ENCODE measurements at places on chromosomes 13 and 19.

DNA sequence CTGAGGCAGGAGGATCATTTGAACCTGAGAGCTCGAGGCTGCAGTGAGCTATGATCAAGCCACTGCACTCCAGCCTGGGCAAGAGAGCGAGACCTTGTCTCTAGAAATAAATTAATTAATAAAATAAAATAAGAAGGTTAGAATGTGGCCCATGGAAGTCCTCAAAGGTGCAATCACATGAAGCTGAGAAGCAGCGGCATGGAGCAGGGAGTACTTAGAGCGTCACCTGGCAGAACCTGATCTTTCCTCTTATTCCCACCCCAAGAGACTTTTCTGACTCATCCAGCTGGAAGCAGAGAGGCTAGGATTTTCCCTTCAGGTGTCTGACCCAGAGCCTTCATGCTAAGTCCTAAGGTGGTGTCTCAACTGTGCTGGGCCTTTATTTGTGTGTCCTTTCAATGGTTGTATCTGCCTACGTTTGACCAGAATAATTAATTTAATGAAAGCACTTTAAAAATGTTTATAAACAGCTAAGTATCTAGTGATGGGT is 8.9 kb upstream of the MRPS31 start:
- DNase-seq: no peak

DNA sequence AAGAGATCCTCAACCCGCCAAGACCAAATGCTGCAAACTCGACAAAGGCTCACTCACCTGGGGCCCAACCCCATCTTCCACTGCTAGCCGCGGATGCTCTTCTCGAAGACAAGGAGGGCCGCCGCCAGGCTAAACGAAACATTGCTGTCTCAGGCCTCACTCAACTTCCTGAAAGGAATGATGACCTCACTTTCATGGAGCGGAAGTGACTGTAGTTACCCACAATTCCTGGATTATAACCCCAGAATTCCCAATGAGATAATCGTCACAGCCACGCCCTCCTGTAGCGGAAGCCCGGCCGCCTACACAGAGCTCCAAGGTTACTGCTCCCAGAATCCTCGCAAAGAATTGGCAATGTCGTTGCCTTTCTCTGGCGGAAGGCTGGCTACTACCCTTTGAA is 10.5 kb upstream of the ZNF112 start:
- no peak for DNase-seq

DNA sequence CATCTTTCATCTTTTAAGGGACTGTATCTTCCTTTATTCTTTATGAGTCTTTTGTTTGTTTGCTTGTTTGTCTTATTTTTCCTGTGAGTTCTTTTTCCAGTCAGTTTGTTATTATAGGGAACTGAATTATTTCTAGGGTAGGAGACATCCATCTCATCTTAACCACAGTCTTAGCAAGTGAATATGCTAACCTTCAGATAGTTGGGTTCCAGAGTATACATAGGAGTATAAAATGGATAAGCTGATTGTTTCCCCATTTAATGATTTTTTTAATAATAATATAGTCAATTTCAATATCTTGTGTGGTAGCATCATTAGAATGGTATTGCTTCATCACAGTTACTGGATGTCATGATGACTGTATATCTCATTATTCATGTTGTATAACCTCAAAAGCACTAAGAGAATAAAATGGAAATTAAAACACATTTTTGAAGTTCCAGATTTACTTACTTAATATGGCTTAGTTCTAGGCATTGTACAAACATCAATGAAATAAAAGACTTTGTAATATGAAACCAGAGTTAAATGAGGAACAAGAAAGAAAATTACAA is 33.0 kb downstream of the GPC6 start:
- no peak for DNase-seq

- DNase-seq: no peak
These were observed 7.3 kb upstream of the MEDAG start for GRCh38 chr13:30898678-30899241.

GRCh38 chr13:88014527-88014926 is 343.4 kb downstream of the SLITRK5 start:
- DNase-seq: no peak

- DNase-seq: no peak
These were observed 428.5 kb downstream of the SPRY2 start for GRCh38 chr13:79912403-79912802.

DNA sequence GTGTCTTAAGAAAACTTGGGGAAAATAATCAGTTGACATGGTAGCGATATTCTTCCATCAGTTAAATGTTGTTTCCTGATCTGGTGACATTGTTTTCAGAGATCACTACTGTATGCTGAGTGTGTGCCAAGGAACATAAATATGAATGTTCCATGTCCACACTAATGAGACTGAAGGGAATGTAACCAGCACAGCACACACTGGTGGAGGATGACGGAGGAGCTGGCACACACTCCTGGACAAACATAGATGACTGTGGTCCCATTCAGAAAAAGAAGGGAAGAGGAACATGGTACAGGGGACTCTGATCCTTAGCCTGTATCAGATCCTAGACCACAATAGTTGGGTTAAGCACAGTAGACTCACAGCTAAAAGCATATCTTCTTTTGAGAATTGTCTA is 574.8 kb downstream of the MYO16 start:
- DNase-seq: no peak

DNA sequence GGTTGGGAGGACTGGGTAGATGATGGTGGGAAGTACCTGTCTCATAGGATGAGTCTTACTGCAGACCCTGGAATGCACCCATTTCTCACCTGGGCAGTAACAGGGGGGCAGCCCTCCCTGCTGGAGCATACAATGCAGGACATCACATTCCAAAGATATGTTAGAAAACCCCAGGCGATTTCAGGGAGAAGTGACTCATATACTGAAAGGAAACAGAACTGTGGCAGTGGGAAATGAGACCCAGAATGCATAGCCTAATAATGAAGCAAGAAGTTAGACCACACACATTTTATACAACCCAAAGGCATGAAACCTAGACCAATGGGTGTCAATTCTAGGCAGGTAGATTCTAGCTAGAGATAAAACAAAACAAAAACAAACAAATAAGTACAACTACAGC is 402.7 kb downstream of the IRS2 start:
- DNase-seq: no peak

DNA sequence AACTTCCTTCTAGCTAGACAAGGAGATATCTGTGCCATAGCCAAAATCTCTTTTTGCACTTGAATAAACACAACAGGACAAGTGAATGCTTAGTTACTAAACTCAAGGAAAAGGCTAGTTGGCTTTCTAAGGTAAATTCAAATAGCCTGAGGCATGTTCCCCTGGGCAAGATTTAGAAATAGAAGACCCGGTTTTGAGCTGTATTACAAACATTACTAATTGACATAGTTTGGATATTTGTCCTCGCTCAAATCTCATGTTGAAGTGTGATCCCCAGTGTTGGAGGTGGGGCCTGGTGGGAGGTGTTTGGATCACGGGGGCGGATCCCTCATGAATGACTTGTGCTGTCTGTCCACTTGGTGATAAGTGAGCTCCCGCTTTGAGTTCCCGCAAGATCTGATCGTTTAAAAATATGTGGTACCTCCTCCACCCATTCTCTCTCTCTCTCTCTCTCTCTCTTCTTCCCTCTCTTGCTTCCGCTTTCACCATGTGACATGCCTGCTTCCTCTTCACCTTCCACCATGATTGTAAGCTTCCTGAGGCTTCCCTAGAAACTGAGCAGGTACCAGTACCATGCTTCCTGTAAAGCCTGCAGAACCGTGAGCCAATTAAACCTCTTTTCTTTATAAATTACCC is 3.9 kb upstream of the KBTBD6 start:
- DNase-seq: no peak

DNA sequence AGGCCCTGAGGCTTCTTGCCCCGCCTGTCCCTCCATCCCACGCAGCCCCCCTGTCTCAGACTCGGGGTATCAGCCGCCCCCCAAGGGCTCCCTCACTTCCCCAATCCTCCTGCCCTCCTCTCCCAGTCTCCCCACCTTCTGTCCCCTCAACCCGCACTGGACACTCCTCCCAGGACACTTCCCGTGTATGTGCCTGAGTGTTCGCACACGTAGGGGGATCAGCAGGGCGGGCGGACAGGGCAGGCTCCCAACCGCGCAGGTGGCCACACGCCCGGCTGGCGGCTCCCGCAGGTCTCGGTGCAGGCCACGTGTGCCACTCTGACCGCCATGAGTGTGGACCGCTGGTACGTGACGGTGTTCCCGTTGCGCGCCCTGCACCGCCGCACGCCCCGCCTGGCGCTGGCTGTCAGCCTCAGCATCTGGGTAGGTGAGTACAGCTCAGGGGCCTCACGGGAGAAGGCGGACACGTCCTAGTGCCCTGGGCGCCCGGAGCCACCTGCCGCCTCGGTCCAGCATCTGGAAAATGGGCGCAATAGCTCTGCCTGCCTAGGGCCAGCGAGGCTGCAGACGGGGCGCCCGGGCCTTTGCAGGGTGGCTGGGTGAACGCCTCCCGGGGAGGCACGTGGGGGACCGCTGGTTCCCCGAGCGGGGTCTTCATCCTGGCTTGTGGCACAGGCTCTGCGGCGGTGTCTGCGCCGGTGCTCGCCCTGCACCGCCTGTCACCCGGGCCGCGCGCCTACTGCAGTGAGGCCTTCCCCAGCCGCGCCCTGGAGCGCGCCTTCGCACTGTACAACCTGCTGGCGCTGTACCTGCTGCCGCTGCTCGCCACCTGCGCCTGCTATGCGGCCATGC is 2.3 kb downstream of the KISS1R start:
- DNase-seq: peak; percentile 56

GRCh38 chr13:73248711-73249580 is 190.1 kb downstream of the KLF5 start:
- DNase-seq: no peak

GRCh38 chr19:32921624-32922023 is 50.1 kb downstream of the CEP89 start:
- no peak for DNase-seq

DNA sequence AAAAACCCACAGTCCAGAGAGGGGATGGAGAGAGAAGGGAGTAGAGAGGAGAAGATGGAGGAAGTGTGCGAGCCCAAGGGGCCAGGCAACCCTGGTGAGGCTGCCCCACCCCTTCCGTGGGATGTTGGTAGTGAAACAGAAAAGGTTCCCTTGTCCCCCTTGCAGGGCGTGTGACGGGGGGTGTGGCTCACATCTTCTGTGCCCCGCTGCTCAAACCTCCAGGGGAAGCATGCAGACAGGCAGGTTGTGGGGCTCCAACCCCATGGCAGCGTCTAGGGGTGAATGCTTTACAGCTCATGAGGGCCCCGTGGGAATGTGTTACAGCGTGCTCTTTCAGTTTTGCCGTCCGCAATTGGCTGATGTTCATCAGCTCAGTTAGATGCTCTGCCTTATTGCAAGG is 14.7 kb upstream of the EVI5L start:
- DNase-seq: peak; percentile 35

GRCh38 chr13:29459813-29460355 is 135.6 kb downstream of the SLC7A1 start:
- DNase-seq: no peak

DNA sequence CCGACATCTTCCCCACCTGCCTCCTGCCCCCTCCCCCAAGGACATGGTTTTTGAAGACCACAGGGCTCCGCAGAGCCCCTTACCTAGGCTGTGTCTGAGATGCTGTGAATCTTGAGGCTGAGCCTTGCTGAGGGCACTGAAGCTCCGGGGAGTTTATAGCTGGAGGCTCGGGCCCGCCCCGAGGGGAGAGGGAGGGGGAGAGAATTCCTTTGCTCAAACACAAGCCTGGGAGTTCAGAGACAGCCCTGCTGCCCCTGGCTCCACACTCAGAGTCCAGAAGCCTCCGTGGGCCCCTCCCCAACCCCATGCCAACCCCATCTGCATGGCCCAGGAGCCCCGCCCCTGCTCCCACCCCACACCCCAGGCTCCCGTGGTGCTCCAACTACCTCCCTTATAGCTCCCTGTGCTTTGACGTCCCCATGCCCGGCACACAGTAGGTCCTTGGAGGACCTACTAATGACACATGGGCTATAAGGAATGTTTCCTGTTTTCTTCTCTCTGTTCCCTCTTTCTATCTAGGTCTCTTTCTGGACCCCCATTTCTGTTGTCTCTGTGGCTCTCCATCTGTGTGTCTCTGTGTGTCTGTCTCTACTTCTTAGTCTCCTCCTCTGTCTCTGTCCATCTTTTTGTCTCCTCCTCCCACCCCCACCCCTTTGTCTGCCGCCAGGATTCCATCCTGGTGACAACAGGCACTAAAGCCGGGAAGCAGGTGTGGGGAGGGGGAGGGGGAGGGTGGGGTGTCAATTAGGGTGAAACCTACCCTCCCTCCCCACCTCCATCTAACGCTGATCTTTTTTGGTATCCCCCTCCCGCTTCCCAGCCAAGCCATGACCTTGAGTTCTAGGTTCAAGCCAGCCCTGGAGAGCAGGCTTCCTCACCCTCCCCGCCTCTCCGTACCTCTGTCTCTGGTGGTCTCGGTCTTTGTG is at the start of gene TNNT1:
Gene TNNT1, minus strand, starts transcription at position 129 of the 926 bp plus-strand sequence. CDS start 2,049 bp downstream, outside the sequence.
- no peak for DNase-seq

- no peak for DNase-seq
These were observed 59.5 kb upstream of the SLITRK1 start for GRCh38 chr13:83941701-83942335.

DNA sequence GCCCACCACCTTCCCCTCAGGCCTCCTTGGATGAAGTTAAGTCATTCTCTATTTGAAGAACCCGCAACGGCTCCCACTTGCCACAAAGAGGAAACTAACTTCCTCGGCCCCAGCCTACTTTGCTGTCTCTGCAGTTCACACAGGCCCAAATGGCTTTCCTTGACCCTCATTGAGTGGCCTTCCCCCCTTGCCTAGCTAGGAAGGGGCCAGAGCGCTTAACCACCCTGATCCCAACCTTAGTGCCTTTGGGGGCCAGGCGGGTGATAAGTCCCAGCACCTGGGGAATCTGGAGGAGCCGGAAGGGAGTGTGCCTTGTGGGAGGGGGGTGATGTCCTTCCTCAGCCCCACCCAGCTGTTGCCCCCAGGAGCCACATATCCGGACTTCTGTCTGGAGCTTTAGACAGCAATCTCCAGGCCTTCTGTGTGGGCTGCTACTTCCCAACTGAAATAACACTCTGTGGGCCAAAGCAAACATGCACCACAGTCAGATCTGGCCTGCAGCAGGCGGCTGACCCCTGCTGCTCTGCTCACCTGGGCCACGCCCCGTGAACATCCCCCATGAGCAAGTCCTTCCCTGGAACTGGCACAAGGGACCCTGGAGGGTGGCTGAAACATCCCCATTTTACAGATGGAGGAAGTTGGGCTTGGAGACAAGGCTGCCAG is 10.5 kb downstream of the NECTIN2 start:
- no peak for DNase-seq

GRCh38 chr13:99386495-99386894 is 79.3 kb upstream of the GPR183 start:
- DNase-seq: no peak

- no peak for DNase-seq
These were observed 10.6 kb downstream of the FZR1 start for GRCh38 chr19:3516675-3517207.

DNA sequence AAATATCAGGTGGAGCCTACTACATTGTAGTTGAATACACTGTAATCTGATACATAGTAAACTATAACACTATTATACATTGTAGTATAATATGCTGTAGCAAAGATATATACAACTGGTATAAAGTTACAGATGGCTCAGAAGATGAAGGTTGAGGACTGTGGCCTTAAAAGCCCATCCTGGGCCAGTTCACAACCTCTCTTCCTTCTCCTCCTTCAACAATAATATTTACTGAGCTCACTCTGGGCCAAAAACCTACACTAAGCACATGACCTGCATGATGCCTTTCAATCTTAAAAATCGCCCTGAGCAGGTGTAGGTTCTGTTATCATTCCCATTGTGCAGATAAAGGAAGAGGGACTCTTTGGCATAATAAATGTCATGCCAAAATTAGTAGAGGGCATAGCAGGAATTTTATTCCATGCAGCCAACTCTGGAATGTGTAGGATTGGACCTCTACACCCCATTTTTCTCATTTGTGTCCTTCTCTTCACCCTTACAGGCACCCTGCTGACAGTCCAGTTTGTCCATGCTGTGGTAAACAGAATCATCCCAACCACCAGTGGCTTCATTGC is 14.6 kb upstream of the SIN3B start:
- no peak for DNase-seq

Data from activated B cell treated with CpG ODN at 0.5 μM for 24 hours (primary cell).